ENCODE measurements at places on chromosomes 5 and 9.

- no peak for DNase-seq
Measured at GRCh38 chr5:14686517-14686916, 22.0 kb downstream of the OTULIN start.

- DNase-seq, result no peak
Measured at GRCh38 chr9:133342069-133342406, 5.9 kb downstream of the MED22 start.

DNA sequence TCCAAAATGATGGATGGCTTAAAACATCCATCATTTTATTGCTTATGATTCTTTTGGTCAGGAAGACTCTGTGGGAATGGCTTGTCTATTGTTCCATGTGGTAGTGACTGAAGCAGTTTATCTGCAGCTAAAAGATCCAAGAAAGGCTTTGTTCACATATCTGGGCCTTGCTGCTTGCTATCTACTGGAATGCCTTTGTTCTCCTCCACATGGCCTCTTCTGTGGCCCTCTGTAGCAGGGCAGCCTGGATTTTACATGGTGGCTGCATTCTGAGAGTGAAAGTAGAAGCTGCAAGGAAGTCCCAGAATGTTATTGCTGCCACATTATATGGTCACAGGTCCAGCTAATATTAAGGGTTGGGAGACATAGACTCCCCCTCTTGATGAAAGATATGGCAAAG, 35.1 kb downstream of the DMXL1 start:
- no peak for DNase-seq

DNA sequence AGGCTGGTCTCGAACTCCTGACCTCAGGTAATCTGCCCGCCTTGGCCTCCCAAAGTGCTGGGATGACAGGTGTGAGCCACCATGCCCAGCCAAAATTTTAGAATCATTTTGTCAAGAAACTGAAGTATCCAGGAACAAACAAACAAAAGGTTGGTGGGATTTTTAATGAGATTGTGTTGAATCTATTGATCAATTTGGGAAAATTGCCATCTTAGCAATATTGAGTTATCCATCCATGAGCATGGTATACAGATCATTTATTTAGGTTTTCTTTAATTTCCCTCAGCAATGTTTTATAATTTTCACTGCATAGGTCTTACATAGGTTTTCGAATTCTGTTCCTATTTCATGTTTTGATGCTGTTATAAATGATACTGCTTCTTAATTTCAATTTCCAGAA, 5.7 kb upstream of the LPCAT1 start:
- no peak for DNase-seq

DNA sequence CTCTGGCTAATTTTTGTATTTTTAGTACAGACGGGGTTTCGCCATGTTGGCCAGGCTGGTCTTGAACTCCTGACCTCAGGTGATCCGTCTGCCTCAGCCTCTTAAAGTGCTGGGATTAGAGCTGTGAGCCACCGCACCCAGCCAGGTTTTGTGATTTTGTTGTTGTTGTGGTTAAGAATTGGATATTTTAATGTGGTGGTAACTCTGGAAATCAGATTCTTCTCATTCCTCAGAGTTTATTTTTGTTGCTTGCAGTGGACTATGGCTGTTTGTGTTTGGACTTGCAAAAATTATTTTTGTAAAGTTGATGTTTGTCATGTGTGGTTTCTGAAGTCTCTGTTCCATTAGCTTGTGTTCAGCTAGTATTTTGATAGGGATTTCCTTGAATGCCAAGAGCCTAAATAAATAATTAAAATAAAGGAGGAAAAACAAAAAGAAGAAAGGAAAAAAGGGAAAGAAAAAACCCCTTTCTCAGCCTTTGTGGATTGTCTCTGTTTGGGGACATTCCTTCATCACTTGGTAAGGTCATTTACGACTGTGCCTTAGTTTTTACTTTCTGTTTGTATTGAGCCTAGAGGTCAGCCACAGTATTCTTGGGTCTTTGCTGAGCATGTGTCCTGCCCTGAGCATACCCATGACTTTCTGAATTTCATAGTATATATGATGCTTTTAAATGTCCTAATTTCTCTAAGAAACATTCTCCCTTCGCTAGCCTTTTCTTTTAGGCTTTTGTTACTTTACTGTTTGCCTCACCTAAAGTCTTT, 37.3 kb downstream of the PBX3 start:
- no peak for DNase-seq

DNA sequence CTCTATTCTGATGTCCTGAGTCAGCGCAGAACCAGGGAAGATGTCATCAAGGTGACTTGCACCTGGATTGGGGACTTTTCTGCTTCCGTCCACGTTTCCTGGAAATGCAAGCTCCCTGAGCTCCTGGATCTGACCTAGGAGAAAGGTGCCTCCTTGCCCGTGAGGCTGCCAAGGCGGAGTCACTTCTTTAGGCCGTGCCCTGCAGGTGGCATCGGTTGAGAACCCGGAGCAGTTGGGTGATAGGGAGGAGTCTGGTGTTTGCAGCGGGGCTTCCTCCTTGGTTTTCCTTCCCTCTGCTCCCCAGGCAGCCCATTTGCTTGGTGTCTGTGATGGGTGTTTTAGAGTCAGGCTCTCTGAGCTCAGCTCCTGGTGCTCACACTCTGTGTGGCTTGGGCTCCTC, 15.2 kb downstream of the NANS start:
- DNase-seq, result no peak

DNA sequence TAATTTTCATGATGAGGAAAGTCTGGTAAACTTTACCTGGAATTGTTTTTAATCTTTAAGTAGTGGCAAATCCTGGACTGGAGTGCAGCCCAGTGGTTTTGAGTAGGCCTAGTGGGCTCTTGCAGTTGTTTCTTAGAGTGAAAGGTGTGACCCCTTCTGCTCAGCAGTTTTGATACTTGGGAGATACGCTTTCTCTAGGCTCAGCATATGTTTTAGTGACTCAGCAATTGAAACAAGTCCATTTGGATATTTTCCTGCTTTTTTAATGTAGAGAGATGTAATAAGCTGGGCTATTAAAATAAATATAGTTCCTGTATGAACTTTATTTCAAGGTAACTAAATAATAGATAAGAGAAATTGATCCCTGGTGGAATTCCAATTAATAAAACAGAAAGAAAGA, 6.0 kb downstream of the POLR3G start:
- DNase-seq, result no peak

GRCh38 chr5:89967771-89968444, 441.6 kb downstream of the CETN3 start:
- no peak for DNase-seq

- no peak for DNase-seq
Measured at GRCh38 chr5:128644863-128645262, 106.8 kb upstream of the FBN2 start.

GRCh38 chr5:67243944-67244343, 47.3 kb upstream of the CD180 start:
- no peak for DNase-seq

- DNase-seq, result no peak
Measured at GRCh38 chr9:7790022-7790818, 9.4 kb downstream of the DMAC1 start.

DNA sequence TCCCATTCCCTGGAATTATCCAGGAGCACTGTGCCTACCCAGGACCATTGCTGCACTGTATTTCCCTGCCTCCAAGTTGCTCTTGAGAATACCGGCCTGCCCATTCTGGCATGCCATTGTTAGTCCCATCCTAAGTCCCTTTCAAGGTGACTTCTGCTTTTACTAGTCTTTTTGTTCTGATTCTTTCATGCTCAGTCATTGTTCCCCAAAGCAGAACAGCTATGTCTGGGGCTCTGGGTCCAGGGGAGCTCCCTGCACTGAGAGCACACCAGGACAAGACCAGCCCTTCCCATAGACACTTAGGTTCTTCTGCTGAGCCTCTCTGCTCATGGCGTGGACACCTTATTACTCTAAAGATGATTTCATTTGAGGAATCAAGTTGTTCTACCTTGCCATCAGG, 388.9 kb upstream of the KLF4 start:
- no peak for DNase-seq

DNA sequence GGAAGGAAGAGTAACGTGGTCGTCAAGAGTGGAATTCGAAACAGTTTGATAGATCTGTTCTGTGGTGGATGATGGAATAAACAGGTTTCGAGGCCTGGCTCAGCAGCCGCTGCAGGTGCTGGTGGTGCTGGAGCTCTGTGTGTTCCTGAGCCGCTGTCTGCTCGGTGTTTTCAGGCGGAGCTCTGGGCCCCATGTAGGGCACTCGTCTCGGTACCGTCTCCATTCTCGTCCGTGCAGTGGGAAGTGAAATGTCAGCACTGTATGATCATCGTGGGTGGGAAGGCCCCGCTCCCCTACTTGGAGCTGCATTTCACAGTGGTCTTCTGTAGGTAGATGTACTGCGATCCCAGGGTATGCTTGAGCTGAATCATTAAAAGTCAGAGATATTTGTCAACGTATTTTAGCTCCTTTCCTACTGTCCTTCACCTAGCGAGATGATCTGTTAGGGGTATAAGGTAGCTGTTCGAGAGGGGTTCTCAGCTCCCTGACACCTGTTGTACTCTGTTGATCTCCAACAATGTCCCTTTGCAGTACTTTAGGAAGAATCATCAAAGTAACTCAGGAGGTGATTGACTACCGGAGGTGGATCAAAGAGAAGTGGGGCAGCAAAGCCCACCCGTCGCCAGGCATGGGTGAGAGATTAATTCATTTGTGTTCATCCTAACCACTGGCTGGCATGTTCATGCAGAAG, 35.9 kb downstream of the TENT4A start:
- no peak for DNase-seq

DNA sequence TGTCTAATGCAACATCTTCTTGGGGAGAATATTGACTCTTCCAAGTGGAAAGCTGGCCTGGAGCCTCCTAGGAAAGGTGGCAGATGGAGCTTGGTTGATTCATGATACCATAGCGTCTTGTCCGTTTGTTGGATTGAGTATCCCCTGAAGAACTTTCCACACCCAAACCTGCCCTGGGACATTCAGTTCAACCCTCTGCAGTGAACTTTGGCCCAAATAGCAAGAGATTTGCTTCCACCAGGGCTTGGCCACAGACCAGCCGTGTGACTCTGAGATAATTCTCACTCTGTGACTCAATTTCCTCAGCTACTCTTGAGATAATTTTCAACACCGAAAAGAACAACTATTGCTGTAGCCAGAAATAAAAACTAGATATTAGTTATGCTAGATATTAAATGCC, 108.0 kb upstream of the RAD23B start:
- no peak for DNase-seq

- no peak for DNase-seq
Measured at GRCh38 chr5:27592231-27592630, 553.8 kb upstream of the CDH9 start.

GRCh38 chr5:16737620-16738364, 121.0 kb upstream of the RETREG1 start:
- no peak for DNase-seq

GRCh38 chr9:113593682-113594281, 130.3 kb downstream of the RGS3 start:
- DNase-seq, result no peak

DNA sequence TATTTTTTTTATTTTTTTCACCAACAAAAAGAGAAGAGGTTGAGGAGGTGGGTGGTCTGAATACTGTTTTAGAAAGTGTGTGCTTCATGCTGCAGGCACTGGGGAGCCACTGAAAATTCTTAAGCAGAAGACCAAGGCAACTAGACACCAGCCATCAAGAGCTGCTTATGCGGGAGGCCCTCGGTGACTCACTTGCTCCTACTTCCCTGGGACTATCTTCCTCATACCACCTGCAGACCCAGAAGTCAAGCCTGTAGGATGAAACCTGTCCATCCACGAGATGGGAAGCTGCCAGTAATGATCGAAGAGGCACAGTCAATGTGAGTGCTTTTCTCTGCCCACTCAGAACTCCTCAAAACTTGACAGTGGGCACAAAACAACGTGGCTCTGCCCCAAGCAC, 125.8 kb upstream of the SLC44A1 start:
- DNase-seq, result no peak

DNA sequence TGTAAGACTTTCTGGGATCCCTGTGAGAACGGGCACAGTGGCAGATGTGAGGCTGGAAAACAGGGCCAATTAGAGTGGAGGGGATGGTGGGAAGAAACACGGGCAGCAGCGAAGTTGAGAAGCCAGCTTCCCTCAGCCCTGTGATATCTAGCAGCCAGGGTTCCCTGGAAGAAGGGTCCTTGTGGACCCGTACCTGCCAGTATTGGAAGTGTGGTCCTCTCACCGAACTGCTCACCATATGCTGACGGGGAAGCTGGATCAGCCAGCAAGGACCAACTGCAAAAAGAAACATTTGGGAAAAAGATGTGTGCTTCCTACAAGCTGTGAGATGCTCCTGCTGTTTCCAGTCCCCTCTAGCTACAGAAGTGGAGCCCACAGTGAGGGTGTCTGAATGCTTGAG, 13.6 kb downstream of the CKMT2 start:
- DNase-seq, result no peak

DNA sequence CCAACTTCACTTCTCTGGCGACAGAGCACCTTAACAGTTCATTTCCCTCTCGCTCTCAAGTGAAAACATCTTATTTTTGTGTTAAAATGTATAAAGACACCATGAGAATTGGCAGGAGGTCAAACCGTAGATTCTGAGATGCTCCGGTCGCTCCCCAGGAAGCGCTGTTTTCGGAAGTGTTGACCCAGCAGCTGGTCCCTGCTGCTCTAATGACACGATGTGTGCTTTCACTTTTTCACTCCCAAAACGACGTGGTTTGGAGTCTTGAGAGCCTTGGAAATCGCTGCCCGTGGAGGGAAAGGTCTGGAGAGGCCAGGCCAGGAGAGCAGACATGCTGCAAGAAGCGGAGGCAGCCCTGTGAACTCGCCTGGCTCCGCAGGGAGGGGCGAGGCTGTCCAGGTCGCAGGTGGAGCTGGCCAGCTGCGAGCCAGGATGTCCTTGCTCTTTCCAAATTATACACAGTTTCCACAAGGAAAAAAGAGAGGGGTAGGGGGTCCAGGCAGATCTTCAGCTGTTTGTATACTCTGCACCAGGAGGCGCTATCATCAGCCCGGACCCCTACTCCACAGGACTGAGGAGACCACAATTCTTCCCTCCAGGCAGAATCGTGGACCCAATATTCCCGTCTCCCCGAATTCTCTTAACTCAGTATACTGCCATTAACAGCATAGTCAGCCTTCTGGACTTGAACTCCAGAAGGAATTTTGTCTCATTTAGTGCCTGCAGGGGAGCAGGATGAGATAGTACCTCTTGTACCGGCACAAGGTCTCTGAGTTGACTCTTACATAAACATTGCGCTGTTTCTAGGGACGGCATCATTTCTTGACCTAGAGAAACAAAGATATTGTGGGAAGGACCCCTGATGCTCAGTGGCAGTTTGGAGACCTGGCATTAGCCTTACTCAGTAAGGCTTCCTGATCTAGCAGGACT, 248.6 kb upstream of the ANKRD55 start:
- peak; percentile 14 for DNase-seq

DNA sequence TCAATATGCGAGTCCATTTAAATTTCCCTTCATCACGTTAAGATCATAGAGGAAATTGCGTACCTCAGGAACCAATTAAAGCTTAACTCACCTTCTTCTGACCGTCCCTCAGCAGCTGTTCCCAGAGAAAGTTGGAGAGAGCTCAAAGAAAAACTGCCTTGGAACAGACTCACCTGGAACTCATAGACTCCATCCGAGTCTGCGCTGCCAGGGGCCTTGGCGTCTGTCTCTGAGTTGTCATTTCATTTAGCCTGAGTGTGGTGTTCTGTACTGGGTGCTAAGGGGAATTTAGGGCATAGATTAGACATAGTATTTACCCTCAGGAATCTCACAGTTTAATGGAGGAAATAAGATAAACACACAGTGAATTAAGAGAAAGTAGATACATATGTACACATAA, 892.7 kb downstream of the TLE1 start:
- DNase-seq, result no peak

Measured in activated CD4-positive, alpha-beta T cell treated with anti-CD3 and anti-CD28 coated beads for 4 hours (primary cell).